ENCODE measurements at places on chromosomes 6 and 20.

- DNase-seq, result no peak
Measured at GRCh38 chr6:105210932-105211531, 31.2 kb upstream of the POPDC3 start.

DNA sequence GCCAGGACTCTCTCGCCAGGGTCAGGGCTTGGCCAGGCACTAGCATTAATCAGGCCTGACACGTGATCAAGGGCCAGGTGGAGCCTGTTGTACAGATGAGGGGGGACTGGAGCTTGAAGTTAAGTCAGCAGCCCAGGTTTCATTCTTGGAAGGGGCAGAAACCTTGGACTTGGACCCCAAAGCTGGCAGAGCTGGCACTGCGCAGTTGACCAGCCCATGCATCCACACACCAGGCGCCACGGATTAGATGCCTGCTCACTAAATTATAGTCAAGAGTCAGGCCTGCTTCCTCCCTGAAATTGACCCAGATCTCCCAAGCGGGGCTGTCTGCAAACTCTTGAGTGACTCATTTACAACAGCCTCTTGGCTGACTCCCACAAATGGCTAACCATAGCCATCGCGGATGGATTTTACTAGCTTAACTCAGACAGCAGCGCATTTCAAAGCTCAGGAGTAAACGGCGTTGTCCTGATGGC, 4.1 kb upstream of the TAF4 start:
- no peak for DNase-seq

DNA sequence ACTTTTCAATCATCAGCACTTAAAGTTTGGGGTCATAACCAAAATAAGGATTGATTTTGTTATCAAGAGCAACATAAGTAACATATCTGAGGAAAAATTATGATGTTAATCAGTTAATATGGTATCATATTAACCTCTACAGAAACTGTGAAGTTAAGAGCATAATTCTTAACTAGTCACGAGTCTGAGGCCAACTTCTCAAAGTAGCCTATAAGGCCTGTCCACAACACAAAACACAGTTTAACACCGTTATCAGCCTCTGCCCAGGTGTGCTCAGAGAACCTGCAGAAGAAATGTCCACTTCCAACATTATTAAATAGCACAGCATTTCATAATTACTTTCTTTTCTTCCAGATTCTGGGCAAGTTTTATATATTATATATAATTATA, 1.1 kb downstream of the STX7 start:
- DNase-seq, result no peak

DNA sequence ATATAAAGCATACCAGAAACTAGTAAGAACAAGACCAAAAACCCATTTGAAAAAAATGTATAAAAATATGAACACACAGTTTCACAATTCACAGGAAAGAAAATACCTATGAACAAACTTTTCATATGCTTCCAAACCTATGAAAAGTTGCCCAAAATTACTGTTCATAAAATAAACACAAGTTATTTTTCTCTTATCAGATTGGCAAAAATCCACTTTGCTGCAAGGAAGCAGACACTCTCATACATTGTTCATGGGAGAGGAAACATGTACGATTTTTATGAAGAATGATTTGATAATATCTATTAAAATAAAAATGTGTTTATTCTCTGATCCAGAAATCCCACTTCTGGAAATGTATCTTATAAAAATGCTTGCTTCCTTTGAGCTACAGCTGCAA, 40.0 kb upstream of the OCSTAMP start:
- DNase-seq, result no peak

- no peak for DNase-seq
Measured at GRCh38 chr6:116159782-116160524, 34.0 kb upstream of the COL10A1 start.

DNA sequence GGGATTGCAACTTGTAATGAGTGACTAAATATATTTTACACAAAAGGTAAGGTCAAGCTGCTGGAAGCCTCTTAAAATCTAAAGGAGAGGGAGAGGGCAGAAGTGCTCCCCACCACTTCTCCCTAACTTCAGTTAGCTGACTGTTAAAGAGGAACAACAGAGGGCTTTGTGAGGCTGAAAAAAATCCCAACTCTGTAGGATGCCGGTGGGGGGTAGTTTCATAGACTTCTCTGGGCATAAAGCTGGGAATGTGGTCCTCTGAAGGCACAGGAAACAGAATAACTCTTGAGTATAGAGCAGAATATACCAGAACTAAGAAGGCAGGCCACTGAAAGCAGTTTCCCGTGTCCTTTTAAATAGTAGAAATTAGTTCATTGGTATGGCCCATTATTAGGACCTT, 71.6 kb downstream of the KIF6 start:
- no peak for DNase-seq

DNA sequence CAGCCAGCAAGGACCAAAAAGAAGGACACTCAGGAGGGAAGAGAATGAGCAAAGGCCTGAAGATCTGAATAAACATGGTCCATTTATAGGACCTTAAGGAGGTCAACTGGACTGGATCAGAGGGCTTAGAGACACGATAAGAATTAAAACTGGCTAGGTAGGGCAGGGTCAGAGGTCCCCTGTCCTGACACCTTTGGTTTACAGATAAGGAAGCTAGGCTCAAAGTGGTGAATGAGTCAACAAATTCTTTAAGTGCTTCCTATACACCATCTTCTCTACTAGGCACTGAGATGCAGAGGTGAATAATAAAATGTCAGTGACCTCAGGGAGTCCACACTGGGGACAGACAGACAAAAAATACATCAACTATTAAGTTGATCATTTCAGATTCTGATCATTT, 70.3 kb downstream of the HIVEP2 start:
- DNase-seq, result no peak

DNA sequence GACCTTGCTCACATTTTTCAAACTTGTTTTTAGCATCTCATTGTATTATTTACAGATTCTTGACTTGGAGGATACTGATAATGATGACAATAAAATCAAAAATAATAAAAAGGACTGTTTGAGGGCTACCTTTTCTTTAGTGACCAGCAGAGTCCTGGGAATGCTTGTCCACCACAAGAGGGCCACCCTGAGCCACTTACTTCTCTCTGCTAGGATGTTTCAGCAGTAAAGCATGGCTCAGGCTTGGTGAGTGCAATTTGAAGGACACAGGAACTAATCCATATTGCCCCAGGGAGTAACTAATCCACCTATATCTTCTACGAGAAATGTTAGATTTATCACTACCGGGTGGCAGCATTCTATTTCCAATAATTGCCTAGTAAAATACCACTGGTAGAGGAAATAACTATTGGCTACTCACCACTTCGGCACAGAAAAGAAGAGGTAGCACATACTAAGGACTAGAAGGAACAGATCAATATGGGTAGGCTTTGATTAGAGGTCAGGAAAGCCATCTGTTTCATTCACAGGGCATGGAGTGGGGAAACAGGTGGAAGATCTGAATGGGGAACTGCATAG, 5.8 kb upstream of the KIAA0408 start:
- DNase-seq, result peak; percentile 67

GRCh38 chr20:22312744-22313346, 271.5 kb downstream of the FOXA2 start:
- no peak for DNase-seq

DNA sequence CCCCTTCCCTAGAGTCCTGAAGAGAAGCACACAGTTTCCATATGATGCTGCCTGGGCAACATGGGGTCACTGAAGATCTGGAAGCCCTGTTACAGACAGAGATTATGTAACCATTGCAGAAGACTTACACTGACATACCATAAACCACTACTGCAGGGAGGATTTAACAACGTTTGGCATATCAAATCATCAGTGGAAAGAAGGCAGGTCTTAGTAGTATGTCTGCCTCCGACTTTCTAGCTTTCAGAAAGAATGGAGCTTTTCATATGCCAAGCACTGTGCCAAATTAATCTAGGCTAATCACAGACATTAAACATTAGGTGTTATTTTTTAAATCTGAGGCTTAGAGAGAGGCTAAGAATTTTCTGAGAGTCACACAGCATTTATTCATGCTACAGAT, 144.3 kb downstream of the ADGRB3 start:
- no peak for DNase-seq

DNA sequence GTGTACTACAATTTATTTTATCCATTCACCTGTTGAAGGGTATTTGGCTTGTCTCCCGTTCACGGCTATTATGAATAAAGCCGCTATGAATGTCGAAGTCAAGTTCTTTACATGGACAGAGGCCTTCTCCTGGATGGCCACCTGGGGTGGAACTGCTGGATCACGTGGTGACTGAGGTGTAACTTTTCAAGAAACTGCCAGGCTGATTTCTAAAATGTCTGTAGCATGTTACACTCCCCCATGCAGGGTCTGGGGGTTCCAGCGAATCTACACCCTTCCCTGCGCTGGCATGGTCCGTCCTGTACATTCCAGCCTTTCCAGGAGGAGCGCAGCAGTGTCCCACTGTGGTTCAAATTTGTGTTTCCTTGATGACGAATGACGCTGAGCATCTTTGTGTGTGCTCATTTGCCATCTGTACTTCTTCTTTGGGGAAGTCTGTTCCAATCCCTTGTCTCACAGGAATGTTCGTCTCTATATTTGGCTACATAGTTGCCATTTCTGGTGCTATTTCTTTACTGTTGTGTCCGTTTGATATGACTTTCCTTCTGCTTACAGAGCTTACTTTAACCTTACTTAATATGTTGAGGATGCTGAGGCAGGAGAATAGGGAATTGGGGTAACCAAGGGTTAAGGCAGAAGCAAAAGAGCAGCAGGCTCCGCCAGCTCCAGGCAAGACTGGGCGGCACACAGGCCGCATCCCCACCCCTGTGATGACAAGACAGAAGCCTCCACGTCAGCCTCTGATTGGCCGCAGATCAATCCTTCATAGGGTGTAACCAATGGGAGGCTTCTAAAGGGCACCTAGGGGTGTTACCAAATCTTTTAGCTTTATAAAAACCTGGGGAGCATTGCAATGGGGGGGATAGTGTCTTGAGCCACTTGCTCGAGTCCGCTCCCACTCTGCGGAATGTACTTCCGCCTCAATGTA, 106.6 kb downstream of the TAF4 start:
- no peak for DNase-seq

GRCh38 chr20:59221707-59222252, 58.2 kb downstream of the ZNF831 start:
- no peak for DNase-seq

DNA sequence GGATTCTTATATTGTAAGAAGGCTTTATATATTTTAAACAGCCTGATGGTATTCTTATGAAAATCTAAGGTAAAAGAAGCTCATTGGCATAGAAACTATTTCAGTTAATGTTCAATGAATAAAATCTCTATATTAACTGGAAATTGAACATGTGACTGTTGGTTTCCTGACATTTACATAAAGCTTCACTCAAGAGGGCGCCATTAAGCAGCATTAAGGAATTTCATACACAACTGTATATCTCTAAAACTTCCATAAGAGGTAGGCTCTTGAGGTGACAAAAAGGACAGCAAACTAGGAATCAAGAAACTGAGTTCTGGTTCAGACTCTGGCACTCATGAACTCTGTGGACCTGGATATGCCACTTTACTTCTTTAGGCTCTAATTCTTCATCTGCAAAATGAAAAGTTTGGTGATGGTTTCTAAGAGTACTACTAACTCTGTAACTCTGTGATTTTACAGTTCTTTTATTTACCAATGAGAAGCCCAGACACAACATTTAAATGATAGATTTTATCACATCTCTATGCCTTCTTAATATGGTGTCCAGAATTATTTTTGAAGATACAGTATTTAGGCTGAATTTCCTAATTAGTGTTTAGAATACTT, 147.5 kb downstream of the FLRT3 start:
- DNase-seq, result no peak

DNA sequence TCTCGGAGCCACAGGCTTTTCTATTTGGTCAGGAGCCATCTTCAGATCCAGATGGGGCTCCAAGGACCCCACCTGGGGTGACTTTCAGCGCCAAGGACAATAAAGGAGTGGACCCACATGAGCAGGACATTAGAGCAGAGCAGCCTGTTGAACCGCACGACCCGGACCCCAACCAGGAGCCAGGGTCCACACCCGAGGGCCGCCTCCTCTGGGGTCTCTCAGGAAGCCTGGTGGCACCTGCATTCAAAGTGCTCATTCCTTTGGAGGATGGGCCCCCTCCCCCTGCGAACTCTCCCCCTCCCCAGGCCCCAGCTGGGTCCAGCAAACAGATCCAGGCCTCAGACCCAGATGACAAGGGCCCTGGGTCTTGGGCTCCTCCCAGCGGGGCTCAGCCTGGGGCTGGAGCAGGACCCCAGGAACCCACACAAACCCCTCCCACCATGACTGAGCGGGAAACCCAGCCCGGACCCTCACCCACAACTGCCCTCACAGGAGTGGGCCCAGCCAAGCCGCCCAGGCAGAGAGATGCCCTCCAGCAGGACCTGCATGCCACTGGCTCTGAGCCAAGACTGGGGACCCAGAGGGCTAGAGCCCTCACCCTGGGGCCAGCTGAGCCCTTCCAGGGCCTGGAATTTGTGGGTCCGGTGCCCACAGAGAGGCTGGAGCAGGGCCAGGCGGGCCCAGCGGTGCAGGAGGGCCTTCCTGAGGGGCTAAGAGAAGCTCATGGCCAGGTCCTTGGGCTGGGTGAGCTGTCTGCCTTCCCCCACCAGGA, 23.9 kb downstream of the RAB44 start:
- DNase-seq, result no peak

- DNase-seq, result no peak
Measured at GRCh38 chr20:41783423-41784208, 165.4 kb upstream of the CHD6 start.

DNA sequence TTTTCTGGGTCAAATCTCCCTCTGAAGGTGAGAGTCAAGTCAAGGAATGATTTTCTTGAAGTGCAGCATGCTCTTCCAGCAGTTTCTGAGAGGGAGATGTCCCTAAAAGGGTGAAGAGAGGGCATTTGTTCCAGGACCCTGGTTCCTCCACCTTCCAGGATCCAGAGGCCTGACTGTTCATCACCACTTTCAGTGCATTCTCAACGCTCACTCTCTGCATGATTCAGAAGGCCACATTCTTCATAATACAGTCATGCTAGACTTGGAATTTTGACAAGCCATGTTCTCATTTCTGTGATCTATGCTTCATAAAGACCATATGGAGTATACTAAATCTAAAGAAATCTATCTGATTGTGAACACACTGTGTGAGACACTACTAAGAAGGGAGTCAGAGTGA, 85.1 kb downstream of the PDE7B start:
- DNase-seq, result no peak

- no peak for DNase-seq
Measured at GRCh38 chr6:31559958-31560696, 12.0 kb upstream of the LTA start.

DNA sequence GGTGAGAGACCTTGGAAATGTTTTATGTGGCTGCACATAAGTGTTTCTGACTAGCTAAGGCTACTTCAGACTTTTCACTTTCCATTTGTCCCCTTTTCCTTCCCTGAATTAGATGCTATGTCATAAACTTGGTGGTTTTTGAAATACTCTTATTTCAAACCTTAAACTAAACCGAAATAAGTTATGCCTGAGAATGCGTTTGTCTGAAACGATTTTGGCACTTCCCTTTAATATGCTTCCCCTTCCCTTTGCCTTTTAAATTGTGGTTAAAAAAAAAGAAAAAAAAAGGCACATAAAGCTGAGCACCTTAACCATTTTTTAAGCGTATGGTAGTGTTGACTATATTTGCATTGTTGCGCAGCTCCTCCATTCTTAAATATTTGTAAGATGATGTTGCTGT, 14.3 kb downstream of the ZNF451 start:
- DNase-seq, result no peak

- no peak for DNase-seq
Measured at GRCh38 chr6:17318435-17319165, 37.4 kb downstream of the RBM24 start.

- DNase-seq, result no peak
Measured at GRCh38 chr20:33788351-33789049, 22.6 kb upstream of the CHMP4B start.

- no peak for DNase-seq
Measured at GRCh38 chr6:166278579-166279392, 29.4 kb downstream of the PRR18 start.

Data from stimulated activated CD4-positive, alpha-beta T cell treated with anti-CD3 and anti-CD28 coated beads, Interleukin-12 subunit alpha, Interleukin-12 subunit beta, amount 100 ng/mL, for 4 hours (primary cell).